ENCODE measurements at places on chromosomes 13 and 19.

DNA sequence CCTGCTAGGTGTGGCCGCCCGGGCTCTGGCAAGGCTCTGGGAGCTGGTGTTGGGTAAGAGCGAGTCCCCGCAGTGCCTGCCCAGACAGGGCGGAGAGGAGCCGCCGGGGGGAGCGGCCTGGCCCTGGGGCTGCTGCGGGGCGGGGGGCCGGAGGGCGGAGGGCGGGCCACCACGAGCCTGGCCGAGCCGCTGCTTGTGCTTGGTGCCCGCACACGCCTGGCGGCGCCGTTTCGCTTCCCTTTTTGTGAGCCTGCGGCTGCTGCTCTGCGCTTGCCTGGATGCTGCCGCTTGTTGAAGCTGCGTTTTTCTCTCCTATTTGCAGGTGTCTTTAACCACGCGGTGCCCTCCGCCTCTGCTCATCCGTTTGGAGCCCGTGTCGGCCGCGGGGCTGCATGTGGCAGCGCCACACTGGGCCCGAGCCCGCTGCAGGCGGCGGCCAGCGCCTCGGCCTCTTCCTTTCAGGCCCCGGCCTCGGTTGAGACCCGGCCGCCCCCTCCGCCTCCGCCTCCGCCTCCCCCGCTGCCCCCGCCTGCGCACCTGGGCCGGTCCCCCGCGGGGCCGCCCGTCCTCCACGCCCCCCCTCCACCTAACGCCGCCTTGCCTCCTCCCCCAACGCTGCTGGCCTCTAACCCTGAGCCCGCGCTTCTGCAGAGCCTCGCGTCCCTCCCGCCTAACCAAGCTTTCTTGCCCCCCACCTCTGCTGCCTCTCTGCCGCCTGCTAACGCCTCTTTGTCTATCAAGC lies 8.5 kb downstream of the PLEKHJ1 start:
- no peak for DNase-seq

GRCh38 chr13:68850160-68850559 lies 1257.5 kb upstream of the ATXN8OS start:
- DNase-seq = no peak

DNA sequence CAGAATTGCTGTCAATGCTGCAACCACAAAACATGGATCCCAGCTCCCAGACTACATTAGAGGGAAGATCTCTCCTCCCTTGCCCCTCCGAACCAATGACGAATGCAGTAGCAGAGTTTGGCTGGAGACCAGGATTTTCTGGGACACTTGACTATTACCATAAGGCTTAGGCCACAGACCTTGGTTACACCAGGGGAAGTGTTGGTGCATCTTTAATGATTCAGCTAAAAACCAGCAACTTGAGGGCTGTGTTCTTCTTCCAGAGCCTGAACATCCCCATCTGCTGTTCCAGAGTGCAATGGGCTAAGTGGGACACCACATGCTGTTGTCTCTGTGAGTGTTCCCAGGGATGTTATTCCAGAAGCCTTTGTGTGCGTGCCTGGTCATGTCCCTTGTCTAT lies 528.2 kb downstream of the LMO7 start:
- peak; percentile 68 for DNase-seq

GRCh38 chr13:111027458-111028439 lies 87.4 kb upstream of the ARHGEF7 start:
- DNase-seq = no peak

DNA sequence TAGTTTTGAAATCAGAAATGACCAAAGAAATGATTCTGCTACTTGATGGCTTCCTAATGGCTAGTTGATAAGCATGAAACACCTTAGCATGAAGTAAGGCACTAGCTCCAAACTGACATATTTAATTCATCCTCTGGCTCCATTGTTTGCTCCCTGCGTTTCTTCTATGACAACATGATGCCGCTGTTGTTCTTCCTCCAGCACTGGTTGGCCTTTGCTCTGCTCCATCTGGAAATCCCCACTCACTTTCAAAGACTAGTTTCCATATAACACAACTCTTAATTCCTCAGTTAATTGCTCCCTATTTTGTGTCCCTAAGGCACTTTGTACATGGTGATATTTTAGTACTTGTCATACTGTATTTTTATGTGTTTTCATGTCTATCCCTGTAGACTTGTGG lies 151.6 kb downstream of the GPC6 start:
- no peak for DNase-seq

- DNase-seq = no peak
These were observed 768 bp upstream of the SLC44A2 start for GRCh38 chr19:10624585-10624984.

DNA sequence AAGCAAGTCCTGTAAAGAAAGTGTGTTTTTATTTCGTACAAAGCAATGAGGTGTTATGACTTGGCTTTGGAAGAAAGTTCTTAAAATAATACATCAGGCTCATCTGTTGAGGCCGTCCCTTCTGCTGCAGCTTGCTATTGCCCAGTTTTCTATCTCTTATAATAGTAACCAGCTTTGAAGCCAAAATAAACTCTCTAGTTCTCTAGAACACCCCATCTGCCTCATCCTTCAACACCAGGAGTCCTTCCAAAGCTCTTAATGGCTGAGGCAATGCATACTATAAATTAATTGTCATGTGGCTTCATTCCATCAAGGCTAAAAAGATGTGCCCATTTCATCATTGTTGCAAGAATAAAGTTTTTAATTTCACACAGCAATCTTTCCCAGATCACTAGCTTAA lies 49.4 kb upstream of the IPO5 start:
- no peak for DNase-seq

GRCh38 chr19:16861834-16862233 lies 27.0 kb upstream of the F2RL3 start:
- DNase-seq = no peak

DNA sequence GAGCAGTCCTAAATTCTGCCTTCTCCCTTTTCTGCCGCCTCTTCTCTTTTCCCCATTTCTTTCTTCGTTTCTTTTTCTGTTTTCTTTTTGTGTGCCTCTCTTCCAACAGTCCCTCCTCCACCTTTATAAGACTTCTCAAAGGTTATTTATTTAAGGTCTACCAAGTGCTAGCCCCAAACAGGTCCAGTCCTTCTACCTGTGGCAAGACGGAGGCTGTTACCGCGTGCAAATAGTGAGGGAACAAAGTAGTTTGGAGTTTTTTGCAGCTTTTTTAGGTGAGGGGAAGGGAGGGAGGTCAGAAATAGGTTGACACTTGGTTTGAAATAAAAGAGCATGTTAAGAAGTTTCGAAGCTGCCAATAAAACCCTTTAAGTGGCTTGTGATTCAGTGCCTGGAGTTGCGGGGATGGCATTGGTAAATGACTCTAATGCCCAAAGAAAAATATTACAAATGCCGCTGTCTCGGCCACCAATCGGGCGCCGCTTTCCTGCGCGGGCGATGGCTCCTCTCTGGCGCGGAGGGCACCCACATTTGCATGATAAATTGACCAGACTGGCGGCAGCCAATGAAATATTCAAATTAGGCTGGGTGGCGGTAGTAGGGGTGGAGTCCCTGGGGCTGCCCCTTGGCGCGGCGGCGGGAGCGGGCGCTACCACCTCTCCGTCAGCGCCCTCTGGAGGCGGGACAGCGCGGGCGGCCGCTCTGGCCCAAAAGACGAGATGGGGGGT lies 7.5 kb upstream of the TSHZ3 start:
- DNase-seq = no peak

- DNase-seq = no peak
These were observed 5.9 kb downstream of the PINLYP start for GRCh38 chr19:43581467-43581866.

DNA sequence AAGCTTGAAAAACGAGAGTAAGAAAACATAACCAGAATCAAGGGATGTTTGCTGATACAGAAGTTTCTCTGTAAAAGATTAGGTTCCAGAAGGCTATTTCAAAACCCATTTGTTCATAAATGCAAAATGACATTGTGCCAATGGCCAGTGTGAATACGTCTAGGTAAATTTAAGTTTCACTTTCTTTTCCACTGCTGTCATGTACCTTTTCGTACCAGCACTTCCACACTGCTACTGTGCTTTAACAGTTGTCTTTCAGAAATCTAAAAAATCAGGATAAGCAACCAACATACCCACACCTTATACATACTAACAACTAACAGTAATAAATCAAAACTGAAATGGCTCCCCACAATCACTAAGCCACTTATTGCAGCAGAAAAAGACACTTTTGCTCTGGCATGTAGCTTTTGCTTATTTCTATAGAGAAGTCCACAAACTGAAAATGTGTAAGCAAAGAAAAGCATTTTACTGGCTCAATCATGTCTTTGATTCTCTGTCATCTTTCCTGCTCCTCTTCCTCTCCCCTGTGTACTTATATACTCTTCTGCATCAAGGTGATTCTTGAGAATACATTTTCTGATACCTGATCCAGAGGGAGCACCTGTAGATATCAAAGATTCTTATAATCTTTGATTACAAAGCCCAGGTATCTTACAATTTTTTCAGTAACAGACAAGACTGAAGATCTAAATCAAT lies 34.3 kb downstream of the ELF1 start:
- DNase-seq = no peak

GRCh38 chr19:31355665-31356289 lies 6.5 kb upstream of the TSHZ3 start:
- DNase-seq = no peak
